ENCODE measurements at places on chromosomes 1 and 21.

DNA sequence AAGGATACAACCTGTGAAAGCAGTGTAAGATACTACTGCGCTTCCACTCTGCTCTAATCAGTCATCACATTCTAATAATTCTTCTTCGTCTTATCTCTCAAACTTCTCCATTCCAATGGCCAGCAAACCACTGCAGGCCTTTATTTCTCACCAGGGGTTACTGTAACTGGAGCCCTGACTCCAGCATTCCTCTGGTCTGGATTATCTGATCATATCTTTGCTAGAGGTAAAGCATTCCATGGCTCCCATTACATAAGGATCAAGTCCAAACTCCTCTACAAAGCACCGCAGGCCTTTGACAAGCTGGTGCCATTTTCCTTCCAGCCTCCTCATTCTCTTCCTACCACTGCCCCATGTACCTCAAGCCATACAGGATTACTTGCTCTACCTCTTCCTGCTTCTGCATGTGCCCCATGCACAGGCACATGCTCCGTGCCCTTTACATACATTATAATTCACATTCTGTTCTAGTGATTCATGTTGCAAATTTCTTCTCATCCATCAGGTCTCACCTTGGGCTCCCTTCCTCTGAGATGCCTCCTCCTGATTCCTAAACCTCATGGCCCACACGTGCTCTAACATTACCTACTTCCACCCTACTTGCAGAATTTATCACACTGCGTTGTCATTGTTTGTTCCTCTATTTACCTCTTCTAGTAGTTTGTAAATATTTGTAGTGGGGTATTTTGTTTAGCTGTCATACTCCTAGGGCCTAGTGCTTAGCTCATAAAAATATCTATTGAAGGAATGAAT, 9.3 kb upstream of the SERBP1 start:
- no peak for DNase-seq

GRCh38 chr1:59162665-59163064, 134.2 kb upstream of the FGGY start:
- no peak for DNase-seq

DNA sequence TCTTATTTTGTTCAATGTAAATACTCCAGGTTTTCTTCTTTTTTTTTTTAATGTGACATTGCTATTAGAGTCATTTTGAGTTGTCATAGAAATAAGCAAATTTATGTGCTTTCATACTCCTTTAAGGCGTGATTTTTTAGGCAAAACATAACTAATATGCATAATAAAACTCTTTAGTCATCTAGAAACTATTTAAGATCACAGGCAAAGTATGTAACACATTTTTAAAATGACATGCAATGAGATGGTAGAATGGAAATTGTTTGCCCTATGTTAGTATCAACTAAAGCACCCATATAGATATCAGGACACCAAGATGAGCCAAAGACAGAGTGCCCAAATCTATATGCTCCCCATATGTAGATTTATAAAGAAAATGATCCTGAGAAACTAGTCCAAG, 41.5 kb upstream of the SGIP1 start:
- no peak for DNase-seq

DNA sequence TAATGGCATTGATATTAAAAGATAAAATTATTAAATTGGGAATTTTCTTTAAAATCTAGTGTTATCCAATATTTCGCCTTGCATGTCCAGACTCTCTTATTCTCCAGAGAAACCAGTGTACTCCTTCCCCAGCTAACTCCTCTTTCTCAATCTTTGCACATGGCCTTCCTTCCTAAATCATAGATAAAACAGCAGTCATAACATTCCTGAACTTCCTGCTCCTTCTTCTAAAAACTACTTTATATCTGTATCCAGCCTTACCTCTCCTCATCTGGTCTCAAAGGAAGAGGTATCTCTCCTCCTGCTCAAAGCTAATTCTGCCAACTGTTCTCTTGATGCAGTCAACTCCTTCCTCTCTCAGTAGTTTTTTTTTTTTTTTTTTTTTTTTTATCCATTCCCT, 39.5 kb upstream of the NEK7 start:
- DNase-seq = peak; percentile 69

DNA sequence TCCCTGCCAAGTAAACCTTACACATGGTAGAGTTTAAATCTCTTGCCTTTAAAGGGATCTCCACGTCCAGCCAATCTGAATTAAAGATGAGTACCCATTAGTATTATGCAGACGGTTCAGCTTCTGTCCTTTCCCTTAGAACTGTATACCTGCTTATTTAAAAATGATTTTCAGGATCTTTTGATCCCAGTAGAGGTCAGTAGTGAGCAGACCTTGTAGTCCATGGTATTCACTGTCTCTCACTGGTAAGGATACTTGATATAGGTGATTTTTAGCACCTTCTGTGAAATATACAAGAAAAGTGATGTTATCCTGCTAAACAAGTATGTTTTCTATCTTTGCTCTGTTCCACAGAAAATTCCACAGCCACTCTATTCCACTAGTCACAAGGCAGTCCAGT, 1211.6 kb upstream of the ADGRL4 start:
- DNase-seq = peak; percentile 72

DNA sequence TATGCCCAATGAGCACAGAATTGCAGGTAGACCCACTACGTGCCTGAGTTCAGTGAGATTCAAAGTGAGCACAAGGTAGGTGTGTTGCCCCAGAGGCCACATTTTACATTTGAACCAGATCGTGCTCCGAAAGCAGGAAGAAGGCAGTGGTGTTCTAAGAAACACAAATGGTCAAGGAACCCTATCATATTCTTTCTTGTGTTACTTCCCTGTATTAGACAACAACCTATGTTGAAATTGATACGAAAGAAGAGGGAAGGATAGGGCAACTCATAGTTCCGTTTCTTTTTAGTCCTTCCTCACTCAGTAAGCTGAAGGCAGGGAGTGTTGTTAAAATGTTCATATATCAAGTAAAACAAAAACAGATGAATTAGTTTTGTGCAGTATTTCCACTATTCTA, 33.9 kb downstream of the OLFML2B start:
- DNase-seq = no peak

DNA sequence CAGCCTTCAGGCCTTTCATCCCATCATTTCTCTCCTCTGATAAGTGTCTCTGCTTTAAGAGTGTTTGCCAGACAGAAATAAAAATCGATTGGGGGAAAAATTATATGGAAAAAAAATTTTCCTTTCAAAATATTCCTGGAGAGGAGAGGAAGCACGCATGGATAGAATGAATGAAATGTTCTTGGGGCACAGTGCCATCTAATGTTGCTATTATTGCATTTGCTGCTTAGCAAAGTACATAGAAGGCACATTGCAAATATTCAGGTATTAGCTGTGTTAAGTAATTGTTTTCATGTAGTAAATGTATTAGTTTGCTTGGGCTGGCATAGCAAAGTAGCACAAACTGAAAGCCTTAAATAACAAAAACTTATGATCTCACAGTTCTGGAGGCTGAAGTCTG, 18.1 kb downstream of the B3GALT5 start:
- no peak for DNase-seq

GRCh38 chr1:56957931-56958330, 7.9 kb downstream of the C8B start:
- no peak for DNase-seq

DNA sequence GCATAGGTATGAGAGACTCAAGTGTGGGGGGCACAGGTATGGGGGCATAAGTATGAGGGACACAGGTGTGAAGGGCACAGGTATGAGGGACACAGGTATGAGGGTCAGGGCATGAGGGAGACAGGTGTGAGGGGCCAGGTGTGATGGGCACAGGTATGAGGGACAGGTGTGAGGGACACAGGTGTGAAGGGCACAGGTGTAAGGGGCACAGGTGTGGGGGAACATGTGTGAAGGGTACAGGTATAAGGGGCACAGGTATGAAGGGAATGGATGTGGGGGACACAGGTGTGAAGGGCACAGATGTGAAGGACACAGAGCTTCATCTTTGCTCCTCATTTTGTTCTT, 41.2 kb upstream of the CACNA1E start:
- DNase-seq = no peak

DNA sequence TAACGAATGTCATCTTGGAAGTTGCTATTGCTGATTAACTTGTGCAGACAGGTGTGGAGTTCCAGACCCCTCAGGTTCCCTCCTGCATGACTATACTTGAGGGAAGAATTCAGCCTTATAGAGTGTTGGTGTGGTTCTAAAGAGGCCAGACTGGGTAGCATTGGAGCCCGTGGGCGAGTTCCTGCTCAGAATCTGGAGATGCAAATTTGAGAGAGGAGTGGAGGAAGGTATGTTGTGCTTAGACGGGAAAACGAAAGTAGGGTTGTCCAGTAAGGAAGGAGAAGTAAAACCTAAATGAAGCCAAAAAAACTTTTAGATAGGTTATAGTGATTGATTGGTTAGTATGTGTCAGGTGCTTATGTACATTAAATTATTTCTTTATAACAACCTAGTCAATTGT, 79.2 kb downstream of the ZNF326 start:
- no peak for DNase-seq

All from cardiac muscle cell (in vitro differentiated cells and primary cell).